Mucosa of gallbladder (tissue), 1 donor: ENCODE measurements at places on chromosomes 7 and 10.

DNA sequence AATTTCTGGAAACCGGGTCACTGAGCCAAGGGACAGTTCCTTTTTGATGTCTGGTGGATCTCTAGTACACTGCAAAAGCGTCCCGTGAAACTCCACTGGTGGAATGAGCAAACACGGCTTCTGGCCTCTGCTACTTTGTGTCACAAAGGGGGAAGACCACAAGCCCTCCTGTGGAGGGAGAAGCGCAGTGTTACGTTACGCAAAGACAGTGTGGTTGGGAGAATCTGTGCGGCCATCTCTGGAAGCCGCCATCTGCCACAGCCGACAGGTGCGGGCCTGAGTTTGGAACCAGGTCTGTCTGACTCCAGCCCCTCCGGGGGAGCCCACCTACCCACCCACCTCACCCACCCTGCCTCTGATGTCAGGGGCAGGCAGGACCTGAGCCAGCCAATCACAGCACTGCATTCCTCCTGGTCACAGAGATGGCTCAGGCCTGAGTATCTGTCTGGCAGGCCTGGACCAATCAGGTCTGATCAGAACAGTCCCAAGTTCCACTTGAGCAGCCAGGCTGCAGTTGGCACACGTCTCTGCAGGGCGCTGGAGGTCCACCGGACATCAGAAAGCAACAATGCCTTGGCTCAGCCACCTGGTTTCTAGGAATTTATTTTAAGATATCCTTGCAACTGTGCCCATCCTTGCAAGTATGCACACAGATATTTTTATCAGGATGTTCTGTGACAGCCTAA is 3.0 kb upstream of the CYP2W1 start:
- DNase-seq = no peak

DNA sequence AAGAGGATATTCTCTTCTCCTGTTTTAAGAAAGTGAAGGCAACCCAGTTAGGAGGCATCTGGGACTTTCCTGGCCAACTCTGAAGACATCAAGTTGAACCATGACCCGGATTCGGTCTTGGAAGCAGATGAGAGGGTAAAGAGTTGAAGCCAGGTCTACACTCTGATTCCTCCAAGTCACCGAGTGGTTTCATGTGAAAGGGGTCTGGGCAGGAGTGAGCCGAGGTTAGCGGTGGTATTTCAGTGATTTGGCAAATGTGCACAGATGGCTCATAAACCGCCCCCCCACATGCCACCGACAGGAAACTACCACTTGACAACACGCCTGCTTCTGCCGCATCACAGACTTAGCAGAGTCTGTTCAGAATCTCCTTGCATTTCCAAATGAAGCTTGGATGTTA is 11.4 kb upstream of the REPIN1 start:
- no peak for DNase-seq

GRCh38 chr7:94323844-94324243 is 70.9 kb upstream of the COL1A2 start:
- DNase-seq = no peak

DNA sequence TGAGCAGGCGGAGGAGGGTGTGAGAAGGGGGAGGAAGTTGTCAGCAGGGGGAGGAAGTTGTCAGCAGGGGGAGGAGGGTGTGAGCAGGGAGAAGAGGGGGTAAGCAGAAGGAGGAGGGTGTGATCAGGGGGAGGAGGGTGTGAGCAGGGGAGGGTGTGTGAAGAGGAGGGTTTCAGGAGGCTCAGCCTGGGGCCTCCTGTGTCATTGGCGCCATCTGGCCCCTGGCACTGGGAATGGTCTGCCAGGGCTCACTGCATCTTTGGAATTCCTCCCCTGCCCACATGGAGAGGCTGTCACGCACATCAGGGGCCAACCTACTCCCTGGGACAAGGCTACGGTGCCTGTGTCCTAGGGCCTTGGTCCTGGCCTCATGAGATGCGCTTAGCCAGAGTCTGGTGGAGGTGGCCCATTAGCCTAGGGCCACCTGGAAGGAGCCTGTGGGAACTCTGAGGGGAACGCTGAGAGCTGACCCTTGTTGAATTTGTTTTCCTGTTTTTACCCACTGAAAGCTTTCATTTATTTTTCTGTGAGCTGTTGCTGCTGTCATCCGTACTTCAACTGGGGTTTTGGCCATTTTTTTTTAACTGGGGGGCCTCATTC is 18.0 kb downstream of the CAMK2B start:
- peak; percentile 6 for DNase-seq

DNA sequence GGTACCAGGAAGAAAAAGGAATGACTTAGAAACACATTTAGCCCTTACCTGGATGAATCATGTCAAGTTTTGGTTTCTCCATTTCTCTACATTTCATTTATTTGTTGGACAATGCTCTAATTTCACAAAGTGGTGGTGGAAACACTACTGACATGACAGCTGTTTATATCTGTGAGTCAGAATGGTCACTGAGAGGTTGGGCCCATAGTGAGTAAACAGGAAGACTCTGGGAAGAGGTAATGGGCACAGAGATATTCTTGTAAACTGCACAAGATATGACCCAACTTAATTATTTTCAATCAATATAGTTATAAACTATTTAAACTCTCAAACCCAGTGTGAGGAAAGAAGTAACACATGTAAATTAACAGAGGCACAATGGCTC is 176.3 kb upstream of the MEOX2 start:
- no peak for DNase-seq

DNA sequence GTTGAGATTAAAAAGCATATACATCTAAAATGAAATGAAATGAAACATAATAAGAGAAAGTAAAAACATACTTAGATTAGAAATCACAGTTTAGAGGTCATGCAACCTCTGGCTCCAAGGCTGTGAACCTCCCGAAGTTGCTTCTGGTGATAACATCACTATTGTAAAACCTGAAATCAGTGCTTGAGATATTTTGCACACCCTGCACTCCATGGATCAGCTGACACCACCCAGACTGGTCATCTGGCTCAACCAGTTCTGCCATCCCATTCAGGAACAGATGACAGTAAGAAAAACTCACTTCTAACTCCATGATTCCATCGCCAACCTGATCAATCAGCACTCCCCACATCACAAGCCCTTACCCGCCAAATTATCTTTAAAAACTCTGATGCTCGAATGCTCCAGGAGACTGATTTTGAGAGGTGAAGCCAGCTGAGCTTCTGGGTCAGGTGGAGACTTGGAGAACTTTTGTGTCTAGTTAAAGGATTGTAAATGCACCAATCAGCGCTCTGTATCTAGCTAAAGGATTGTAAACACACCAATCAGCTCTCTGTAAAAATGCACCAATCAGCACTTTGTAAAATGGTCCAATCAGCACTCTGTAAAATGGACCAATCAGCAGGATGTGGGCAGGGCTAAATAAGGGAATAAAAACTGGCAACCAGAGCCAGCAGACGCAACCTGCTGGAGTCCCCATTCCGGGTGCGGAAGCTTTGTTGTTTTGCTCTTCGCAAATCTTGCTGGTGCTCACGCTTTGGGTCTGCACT is 162.6 kb upstream of the MAGI2 start:
- DNase-seq = no peak

DNA sequence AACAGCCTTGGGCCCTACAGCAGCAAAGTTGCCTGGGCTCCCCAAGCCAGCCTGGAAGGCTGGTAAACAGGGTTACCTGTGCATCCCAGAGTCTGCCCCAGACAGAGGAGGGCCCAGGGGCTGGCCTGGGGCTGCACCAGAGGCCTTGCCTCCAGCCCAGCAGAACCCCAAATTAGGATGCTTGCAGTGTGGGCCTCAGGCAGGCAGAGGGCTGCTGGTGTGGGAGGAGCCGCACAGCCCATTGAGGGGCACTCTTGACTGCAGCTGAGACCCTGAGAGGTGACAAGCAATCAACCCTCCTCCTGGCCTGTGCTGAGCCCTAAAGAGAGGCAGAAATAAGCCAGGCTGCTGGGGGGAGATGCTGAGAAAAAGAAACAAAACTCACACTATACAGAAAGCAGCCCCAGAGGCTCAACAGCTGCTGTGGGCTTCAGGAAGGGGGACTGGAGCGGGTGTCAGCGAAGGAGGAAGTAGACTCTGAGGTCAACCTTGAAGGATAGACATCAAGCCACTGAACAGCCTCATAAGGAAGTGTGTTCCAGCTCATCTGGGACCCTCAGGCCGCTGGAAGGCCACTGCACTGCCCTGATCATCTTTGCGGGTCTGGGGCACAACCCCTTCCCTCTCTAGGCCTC is 6.6 kb downstream of the AIFM2 start:
- DNase-seq = no peak

DNA sequence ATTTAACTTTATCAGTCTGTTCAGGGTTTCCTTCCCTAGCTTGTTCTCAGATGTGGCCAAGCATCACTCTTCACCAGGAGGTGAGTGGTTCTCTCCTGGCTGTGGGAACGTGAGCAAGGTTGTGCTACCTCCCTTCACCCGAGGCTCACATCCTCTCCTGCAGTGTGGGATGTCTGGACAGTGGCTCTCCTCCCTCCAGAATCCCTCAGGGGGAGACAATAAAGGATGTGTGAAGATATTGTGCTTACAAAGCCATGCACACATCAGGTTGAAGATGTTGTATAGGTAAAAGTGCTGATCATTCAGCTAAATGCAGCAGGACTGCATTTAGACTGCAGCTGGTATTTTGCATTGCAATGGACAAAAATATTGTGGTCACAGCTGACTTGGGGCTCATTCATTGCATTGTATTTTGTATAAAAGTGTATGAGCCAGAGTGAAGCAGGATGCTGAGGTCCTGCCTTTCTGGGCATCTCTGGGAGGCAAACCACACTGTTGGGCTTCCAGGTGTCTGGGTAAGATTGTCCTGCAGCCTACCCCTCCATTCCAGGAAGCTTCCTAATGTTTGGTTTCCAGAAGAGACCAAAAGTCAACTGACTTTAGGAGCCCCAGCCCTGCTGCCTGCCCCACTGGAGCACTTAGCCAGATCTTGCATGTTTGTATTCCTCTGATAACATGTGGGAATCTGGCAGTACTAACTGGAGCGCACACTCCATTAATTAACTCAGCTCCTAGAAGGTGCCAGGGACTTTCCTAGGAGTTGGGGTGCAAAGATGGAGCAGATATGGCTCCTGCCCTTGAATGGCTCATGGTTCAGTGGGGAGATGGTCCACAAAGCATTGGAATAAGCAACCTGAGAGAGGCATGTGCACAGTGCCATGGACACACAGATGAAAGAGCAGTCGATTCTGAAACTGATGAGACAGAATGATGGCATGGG is 292.5 kb upstream of the ZNF32 start:
- no peak for DNase-seq

DNA sequence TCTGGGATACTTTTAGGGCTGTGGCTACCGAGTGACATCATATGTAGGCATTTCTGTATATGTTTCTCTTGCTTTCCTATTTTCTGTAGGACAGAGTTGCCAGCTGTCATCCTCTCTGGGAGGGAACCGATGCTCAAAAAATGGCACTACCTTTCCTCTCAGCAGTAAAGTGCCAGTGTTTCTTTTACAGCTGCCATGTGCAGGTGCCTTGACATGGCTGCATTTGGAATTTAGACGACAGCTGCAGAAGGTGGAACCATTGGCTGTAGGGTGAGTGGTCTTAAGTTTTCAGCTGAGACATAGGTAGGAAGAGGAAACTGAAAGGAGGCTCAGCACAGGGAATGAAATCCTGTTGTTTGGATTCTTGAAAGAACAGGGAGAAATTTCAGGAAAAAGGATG is 20.2 kb upstream of the RPA3 start:
- DNase-seq = no peak

DNA sequence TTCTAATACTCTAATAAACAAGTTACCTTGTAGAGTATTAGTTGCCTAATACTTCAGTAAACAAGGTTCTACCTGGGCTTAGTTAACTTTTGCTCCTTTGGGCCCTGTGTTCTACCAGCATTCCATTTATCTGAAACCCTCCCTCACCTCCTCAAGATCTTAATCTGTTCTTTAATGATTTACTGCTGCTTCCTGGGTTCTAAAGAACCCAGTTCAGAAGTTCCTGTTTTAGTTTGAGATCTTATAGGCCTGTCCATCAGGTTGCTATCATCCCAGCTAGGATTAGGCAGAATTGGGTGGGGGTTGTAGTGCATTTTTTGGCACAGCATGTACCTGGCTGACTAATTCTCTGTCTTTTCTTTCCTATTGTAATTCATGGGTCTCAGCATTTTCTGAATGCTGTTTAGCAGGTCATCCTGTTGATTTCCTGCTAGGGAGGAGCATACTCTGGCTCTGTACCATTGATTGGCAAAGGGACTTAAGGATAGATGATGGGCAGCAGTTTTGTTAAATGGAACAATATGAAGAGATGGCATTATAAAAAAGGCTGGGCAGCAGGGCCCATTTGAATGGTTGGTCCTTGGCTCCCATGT is 53.7 kb upstream of the TMEM248 start:
- no peak for DNase-seq

- DNase-seq = no peak
These were observed 107.6 kb downstream of the INPP5A start for GRCh38 chr10:132645247-132645530.

DNA sequence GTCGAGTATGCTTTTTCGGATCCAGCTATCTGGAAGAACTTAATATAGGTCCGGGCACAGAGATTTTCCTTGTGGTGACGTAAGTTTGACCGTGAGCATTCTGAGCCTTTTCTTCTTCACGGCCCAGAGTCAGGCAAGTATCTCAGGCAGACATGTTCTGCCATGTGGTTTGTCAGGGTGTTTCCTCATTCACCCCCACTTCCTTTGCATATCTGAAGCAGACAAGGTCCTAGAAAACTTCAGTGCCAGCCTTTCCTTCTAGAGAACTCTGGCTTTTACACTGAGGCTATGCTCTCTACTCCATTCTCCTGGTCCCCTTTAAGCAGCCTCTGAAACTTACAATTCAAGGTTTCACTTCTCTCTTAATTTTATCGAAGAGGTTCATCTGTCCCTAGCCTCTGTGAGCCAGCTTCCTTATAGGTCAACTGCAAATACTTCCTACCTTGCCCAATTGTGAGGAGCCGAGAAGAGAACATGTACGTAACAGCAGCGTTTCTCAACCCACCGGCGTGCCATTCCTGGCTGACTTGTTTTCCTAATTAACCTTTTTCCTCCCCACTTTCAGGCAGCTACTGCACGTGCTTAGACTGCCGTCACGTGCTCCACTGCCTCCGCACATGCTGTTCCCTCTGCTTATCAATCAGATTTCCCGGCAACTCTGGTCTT is 47.3 kb downstream of the CDCA7L start:
- DNase-seq = no peak

- no peak for DNase-seq
These were observed 3.7 kb upstream of the ELFN1 start for GRCh38 chr7:1666317-1666822.

- DNase-seq = no peak
These were observed 484.4 kb downstream of the SORCS1 start for GRCh38 chr10:106680061-106680460.
